ENCODE measurements at places on chromosomes 6 and 20. TPM values are rescaled to one million over a fixed set of nuclear protein-coding genes. Genes with fewer than 3 reads are reported as not detected.

Gene COMMD7
- 28.7 TPM for total RNA-seq

Gene ANGPT4
- 0.98 TPM for total RNA-seq

Gene RAB44
- total RNA-seq = 0.49 TPM

Gene USP49
- 9.1 TPM for total RNA-seq

Gene LKAAEAR1
- total RNA-seq = not detected
